T follicular helper cell (primary cell): ENCODE measurements at places on chromosomes 12 and 14.
A peak's percentile ranks its signal among the peaks of the same experiment; 100 is the strongest.

GRCh38 chr14:21302013-21302835, 22.3 kb downstream of the RPGRIP1 start:
- no peak for DNase-seq

DNA sequence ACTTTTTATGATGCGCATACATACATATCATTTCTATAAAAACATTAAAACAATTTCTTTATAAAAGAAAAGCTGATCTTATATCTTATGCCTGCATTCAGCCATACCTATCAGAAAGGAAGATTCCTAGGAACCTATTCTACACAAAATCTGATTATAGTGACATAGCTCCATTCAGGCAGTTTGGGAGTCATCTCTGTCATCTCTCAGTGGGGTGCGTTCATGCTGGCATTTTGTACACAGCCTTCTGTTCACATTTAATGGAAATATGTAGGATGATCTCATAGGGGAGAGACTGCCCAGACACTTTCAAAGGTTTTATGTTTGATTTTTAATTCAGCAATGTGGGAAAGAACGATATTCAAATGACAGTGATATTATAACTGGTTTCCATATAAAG, 52.9 kb downstream of the ATL1 start:
- DNase-seq = no peak

DNA sequence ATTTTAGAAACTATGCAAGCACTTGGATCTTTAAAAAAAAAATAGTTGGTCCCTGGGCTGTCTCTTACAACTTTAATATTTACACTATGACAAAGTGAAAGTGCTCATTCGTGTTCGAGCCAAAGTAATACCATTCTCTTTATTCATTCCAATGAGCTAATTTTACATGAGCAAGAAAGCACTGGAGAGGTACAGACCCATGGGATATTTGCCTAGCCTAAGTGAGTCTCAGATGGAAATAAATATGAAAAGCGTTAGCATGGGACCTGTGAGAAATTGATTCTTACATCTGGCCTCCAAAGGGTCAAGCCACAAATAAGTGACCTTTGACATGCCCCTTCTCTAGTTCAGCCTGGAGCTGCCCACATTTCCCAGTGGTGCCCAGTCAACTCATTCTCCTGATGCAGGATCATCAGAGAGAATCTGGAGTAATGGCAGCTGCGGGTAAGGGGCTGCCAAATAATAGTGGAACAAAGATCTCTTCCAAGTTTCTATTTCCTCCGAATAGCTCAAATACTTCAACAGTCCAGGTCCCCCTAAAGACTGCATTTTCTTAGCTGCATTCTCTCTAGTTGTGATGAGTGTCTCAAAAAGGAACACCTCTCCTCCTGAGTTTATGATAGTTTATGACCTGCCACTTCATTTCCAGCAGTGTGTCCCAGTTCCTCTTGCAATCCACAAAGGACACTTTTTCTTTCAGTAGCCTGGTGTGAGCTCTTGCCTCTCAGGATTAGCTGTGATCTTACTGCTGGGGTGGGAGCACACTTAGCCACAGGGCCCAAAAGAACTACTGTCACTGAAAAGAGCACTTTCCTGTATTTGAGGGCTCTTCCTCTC, 208.2 kb downstream of the DAD1 start:
- no peak for DNase-seq

DNA sequence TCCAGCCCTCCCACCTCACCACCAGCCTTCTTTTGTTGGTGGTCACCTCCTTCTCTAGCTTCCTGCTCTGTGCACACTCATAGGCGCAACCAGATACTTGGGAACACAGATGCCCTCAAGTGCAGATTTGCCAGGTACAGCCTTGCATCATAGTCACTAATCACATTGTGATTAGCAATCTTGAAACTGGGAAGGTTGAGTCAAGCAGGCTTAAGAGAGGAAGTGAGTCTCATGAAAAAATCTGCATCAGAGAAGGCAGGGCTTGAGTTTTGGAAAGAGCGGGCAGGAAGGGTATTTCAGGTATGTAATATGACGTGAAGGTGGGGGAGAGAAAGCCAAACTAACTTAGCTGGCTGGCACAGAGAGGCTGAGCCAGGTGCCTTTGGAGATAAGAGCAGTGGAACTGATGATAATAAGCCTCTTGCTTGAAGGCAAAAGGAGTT, 2.7 kb upstream of the RABGGTA start:
- DNase-seq = peak; percentile 37

DNA sequence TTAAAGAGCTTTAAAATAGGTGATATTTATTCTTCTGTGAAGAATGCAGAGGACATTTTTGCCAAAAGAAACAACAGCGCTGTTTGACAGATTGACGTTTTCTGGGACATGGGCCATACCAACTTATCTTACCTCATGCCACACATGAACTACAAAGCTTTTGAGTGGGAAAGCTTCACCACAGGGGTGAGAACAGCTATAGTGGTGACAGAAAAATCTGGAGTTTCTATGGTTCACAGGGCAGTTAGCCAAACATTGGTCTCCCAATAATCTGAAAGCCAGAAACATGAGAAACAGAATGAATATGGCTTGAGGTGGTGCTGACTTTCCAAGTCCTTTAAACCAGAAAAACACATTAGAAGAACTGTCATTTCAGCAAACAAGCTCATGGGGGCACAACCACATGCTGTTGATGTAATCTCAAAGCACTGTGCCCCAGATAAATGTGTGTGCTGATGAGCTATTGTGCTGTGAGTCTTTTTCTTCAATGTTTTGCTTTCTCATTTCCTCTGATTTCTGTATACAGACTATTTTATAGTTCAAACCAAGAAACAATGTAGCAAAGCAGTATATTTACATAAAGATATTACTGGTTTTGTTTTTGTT, 905.4 kb downstream of the SLC16A7 start:
- no peak for DNase-seq

GRCh38 chr14:94129758-94130414, 482 bp upstream of the IFI27L2 start:
- DNase-seq = peak; percentile 7

DNA sequence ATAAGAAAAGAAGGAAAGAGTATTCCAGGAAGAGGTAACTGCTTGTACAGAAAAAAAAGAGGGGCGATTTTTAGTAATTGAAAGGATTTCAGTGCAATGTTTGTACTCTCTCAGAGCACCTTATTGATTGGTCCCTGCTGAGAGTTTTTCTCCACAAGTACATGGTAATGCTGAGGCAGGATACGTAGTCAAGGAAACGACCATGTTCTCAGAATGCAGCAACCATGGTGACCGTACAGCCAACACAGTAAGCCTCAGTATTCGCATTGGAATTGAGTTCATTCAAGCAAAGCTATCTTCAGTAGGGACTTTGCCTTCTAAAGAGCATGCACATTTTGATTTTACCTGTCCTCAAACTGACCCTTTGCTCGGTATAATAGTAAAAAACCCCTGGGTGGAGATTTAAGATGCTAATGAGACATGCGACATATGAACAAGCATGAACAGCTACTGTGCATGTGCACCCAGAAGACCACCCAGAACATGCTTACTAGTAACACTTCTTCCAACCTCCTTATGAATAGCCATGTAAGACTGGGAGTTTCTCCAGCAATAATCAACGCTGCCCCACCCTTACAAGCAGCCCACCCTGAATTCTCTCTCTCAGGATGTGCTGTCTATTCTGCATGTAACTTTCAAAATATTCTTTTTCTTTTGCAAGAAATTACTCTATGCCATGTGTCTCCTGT, 6.2 kb upstream of the SLC41A2 start:
- DNase-seq = no peak

DNA sequence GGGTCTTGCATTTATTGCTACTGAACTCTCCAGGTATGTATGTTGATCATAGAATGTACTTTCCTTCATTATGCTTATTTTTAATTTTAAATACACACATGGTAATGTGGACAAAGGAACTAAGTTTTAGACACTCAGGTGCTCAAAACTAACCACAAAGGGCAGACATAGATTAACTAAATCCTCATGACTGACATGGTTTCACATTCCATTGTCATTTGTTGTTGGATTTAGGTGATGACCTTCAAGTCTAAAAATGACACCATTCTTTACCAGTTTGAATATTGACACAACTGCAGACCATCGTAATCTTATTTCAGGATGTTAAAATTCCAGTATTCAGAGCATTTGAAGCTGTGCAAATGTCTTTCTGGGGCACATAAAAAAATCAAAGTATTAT, 128.4 kb downstream of the BBS10 start:
- DNase-seq = no peak

- no peak for DNase-seq
Observed at GRCh38 chr12:58640314-58640713, 280.0 kb downstream of the LRIG3 start.

DNA sequence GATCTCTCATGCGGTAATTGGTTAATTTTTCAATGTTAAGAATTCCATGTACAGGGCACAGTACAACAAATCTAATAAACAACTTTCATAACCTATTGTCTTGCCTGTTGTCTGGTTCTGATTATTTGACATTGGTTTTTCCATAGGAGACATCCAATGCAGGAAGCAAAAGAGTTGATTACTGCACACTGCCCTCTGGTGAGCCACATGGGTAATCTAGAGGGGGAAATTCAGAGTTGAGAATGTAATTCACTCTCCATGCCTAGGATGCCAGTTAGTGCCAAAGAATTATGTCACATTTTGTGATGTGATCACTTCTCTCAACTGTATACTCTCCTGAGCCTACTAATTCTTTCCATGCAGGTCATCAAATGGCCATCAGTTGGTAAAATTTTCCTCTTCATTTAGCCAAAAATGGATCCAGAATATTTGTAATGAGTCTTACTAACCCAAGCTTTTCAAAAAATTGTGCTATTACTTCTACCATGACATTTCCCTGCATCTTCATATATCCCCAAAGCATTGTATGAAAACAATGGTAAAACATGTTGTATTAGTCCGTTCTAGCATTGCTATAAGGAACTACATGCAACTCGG, 17.7 kb upstream of the CCDC91 start:
- no peak for DNase-seq

DNA sequence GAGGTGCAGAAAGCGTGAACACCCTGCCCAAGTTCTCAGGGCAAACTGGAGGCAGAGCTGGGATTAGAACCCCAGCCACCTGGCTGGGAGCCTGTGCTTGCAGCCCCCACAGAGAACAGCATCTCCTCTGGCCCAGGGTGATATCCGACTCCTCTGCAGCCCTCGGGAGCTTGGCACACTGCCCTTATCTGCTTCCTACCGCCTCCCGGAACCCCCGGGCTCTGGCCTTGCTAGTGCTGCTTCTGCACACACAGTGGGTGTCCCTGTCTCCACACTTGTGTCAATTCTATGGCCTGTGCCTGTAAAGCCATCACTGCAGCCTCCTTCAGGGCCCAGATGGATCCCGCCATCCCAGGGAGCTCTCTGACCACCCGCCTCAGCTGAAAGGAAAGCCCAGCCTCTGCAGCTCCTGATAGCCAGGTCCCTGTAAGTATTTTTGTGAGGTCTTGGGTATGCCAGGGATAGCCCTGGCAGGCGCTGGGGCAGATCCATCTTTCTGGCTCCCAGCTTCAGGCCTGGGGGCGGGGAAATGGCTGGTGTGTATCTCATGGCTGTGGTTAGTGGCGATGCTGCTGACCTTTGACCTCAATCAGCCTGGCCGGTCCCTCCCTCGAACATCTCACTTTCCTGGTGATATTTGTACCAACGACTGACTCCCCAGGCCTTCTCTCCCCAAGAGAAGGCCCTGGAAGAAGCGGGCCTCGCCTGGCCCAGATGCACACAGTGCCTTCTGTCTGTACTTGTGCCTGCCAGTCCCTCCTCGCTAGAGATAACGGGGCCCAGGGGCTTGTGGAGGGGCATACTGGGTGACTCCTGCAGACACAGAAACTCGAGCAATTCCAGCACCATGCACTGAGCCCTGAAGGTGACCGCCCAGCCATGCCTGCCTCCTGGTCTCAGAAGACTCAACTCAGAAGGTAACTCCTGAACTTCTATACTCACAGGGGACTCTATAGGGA, 183.8 kb downstream of the CALM1 start:
- no peak for DNase-seq

- DNase-seq = no peak
Observed at GRCh38 chr14:29668201-29668600, 259.4 kb downstream of the PRKD1 start.

DNA sequence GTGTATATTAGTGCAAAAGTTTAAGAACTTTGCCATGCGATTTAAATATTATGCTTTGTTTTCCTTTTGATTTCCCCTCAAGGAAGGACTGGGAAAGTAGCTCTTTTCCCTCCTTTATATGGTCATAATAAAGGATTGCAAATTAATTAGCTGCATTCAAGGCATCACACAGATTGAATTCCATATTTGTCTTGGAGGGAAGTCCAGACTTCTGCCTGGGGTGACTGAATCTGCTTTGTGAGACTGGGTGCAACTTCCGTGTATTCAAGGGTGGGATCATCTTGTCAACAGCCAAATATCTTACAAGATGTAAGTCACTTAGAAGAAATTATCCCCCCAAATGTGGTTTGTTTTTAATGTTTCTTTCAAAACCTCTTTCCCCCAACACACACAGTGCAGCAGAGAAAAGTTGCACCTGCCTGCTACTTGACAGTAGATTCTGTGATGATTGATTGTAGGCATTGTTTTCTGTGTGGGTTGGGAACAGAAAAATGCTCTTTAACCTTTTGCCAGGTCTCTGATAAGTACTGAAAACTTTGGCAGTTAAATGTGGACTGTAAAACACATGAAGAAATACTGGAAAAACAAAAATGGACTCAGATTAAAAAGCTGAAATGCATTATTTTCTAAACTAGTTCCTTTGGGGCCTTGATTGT, 28.4 kb downstream of the STK38L start:
- no peak for DNase-seq

GRCh38 chr14:55911776-55912175, 206.4 kb upstream of the PELI2 start:
- no peak for DNase-seq

DNA sequence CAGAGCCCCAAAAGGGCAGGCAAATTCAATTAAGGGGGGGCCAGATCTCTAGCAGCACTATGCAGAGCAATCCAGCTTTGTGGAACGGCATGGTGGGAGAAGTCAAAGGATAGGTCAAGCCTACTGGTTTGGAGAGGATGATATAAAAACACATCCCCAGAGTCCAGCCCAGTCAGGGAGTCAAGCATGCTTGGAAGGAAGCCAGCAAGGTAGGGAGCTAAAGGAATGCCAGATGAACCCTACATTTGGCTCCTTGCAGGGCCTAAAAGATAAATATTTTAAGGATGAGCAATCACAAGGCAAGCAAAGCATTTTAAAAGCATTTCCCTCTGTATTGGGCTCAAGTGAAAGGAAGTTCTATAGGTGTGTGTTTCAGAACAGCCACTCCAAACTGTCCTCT, 21.4 kb downstream of the KCTD10 start:
- DNase-seq = no peak

DNA sequence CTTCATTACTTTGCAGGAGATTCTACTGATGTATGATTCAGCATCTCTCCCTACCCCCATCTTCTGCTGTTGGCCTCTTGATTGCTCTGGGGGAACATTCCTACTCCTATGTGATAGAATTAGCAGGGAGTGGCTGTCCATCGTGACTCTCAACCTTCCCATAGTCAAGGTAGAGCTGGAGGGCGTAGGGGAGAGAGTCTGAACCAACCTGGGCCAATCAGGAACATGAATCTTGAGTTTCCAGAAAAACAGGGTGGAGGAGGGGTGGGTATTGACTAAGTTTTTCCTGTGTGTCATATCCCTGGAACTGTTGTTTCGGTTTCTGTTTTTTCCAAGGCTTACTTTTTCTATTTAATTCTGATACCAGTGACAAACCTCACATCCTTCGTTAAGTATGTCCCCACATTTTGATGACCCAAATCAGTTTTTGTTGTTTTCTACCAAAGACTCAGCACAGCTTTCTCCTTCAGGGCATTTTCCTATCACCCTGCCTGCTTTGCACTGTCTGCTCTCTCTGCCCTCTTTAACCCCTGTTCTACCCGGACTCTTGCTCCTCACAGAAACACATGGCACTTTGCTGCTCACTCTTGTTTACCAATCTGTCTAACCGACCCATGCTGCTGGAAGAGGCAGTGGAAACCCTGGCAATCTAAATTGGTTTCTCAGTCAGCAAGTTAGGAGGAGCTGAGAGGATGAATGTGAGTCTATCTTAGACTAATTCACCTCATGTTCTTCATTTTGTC, 1428.3 kb downstream of the AACS start:
- no peak for DNase-seq
